ENCODE measurements at places on chromosomes 3 and 15. TPM values are rescaled to one million over a fixed set of nuclear protein-coding genes. Genes with fewer than 3 reads are reported as not detected.

Gene ILDR1
- total RNA-seq = 1.9 TPM

Gene NEIL1
- total RNA-seq = 11.1 TPM

Gene METTL6
- 19.7 TPM for total RNA-seq

Gene FGF12
- total RNA-seq = 0.14 TPM

Gene VGLL3
- 0.65 TPM for total RNA-seq

Gene CPA3
- not detected for total RNA-seq

Gene CELSR3
- total RNA-seq = 0.60 TPM

Gene RAB6B
- 0.35 TPM for total RNA-seq
